ENCODE measurements at places on chromosomes 16 and 17.

DNA sequence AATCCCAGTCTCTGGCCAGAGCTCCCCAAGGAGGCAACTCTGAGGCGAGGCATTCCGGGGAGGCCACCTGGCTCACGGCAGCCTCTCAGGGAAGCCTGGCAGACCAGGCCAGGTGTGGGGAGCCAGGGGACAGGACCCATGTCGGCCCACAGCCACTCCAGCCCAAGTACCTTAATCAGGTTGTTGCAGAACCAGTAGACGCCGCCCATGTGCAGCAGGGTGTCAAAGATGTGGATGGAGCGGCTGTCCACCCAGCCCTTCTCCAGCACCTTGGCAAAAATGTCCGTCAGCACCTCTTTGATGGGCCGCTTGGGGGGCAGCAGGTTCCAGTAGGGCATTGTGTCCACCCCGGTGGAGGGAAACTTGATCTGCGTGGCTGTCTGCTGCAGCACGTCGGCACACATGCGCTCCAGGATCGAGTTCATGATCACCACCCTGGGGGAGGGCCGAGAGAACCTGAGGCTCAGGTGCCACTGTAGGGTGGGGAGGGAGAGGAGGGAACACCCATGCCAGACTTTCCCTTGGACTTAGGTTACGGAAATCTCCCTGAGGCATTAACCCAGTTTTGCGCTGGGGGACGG is 7.8 kb downstream of the CSF3 start:
- H3K27me3 ChIP-seq = no peaks in the 10 kb centered on the region
- no peak for DNase-seq
- H3K27ac ChIP-seq = no peak overlapping the region
- no peak overlapping the region for H3K4me3 ChIP-seq
- H3K4me1 ChIP-seq = peaks cover 46% of the 10 kb centered on the region
- no peaks in the 10 kb centered on the region for H3K36me3 ChIP-seq

- no peaks in the 10 kb centered on the region for H3K36me3 ChIP-seq
- DNase-seq = peak; percentile 34
- no peak overlapping the region for H3K4me3 ChIP-seq
- no peaks in the 10 kb centered on the region for H3K4me1 ChIP-seq
Measured at GRCh38 chr17:32971171-32971570, 20.5 kb upstream of the SPACA3 start.

DNA sequence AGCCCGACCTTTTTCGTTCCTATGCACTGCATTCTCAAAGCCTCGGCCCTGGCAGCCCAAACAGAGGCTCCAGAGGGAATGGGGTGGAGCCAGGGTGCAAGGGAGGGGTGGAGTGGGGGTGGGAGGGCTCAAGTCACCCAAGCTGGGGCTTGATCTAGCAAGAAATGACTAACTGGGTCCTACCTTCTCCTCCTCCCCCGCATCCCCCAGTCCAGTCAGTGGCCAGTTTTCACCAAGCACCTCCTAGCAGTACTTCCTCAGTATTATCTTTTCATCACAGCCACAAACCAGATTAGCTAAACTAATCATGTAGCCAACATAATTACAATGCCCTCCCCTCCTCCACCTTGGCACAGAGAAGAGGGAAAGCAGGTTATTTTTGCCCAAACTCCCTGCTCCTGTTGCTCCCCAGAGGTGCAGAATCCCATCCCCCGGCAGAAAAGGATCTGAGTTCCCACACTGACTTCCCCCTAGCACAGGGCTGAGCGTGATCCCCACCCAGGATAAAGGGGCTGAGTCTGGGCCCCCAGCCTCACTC is 2.2 kb downstream of the JUP start:
- no peak overlapping the region for H3K4me3 ChIP-seq
- H3K27ac ChIP-seq = no peak overlapping the region
- no peaks in the 10 kb centered on the region for H3K27me3 ChIP-seq
- H3K4me1 ChIP-seq = no peaks in the 10 kb centered on the region
- peak; percentile 32 for DNase-seq

DNA sequence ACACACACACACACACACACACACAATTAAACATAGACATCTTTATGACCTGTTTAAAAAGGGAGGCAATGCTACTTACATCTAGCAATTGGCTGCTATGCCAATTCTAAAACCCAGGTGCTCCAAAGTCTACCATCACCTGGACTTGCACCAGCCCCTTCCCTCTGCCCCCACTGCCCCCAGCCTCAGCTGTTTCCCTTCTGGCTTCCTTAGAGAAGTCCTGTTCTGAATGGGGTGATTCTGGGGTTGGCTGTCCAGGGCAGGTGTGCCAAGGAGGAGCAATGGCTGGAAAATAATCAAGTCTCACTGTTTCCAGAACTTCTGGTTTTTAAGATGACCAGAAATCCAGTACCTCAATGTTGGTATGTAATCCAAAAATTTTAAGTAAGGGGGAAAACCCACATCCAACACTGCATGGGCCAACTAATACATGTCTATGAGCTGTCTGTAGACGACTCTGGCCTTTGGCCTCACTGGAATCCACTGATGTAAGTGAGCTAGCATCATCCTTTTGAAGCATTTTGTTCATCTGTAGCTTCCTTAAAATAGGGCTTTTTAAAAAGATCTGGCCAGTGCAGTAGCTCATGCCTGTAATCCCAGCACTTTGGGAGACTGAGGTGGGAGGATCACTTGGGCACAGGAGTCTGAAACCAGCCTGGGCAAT is 2.1 kb downstream of the IFT20 start:
- peak; percentile 54 for DNase-seq
- H3K36me3 ChIP-seq = peaks cover 11% of the 10 kb centered on the region
- peaks cover 38% of the 10 kb centered on the region for H3K4me1 ChIP-seq

- H3K4me1 ChIP-seq = no peaks in the 10 kb centered on the region
- no peak overlapping the region for H3K4me3 ChIP-seq
- no peaks in the 10 kb centered on the region for H3K36me3 ChIP-seq
- H3K27ac ChIP-seq = no peak overlapping the region
- no peaks in the 10 kb centered on the region for H3K27me3 ChIP-seq
Measured at GRCh38 chr16:50712560-50712898, 19.1 kb downstream of the NOD2 start.

- no peaks in the 10 kb centered on the region for H3K4me1 ChIP-seq
- H3K27ac ChIP-seq = no peak overlapping the region
- no peak for DNase-seq
- no peaks in the 10 kb centered on the region for H3K27me3 ChIP-seq
- H3K4me3 ChIP-seq = no peak overlapping the region
- H3K36me3 ChIP-seq = no peaks in the 10 kb centered on the region
Measured at GRCh38 chr16:79430191-79430678, 170.3 kb downstream of the MAF start.

All from GM23248 (cell line).